ENCODE measurements at places on chromosomes 4 and X.
A peak's percentile ranks its signal among the peaks of the same experiment; 100 is the strongest.

DNA sequence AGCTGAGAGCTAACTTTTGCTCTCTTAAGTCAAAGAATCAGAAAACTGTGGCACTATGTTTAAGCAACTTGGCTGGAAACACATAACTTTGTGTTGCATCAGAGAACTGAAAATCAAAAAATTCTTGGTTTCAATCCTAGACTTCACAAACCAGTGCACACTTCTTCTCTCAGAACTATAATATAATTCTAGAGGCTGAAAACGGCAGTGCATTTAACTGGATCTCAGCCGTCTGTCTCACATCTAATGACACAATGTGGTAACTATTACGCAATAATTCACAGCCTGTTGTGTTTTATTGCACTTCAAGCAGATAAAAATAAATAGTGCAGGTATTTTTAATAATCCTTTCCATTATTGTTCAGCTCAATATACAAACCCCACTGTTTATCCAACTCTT, 260.6 kb upstream of the DIAPH2 start:
- DNase-seq = no peak

DNA sequence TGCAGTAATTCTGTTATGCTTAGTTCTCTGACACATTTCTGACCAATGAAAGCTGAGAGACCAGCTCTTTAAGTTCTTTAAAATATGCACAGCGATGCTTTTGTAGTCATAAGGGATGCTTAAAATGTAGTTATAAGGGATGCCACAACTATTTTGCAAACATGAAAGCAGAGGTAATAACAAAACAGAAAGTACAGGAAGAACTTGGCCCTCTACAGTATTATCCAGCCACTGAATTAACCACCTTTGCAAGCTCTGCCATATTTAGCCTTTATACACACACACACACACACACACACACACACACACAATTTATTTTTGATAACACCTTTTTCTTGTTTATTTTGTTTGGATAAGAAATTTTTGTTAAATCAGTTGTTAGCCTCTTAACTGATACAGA, 590.0 kb downstream of the FAT4 start:
- no peak for DNase-seq

DNA sequence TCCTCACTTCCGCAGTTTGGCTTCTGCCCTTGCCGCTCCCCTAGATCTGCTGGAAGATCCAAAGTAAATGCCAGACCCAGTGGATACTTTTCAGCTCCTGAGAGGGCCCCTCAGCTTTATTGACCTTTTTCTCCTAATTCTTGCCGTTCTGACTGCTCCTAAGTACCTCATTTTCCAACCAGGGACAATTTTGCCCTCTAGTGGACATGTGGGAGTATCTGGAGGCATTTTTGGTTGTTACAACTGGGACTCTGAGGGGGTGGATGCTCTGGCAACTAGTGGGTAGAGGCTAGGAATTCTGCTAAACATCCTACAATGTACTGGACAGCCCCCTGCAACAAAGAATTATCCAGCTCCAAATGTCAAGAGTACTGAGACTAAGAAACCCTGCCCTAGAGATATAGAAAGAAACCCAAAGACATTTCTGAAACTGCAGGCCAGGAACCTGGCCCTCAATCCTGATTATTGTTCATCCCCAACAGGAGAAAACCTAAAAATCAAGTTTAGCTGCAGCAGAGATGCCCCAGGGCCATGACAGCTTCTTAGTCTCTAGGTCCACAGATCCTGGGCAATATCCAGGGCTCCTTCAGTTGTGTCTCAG, 3.4 kb downstream of the TEX13B start:
- DNase-seq = no peak

DNA sequence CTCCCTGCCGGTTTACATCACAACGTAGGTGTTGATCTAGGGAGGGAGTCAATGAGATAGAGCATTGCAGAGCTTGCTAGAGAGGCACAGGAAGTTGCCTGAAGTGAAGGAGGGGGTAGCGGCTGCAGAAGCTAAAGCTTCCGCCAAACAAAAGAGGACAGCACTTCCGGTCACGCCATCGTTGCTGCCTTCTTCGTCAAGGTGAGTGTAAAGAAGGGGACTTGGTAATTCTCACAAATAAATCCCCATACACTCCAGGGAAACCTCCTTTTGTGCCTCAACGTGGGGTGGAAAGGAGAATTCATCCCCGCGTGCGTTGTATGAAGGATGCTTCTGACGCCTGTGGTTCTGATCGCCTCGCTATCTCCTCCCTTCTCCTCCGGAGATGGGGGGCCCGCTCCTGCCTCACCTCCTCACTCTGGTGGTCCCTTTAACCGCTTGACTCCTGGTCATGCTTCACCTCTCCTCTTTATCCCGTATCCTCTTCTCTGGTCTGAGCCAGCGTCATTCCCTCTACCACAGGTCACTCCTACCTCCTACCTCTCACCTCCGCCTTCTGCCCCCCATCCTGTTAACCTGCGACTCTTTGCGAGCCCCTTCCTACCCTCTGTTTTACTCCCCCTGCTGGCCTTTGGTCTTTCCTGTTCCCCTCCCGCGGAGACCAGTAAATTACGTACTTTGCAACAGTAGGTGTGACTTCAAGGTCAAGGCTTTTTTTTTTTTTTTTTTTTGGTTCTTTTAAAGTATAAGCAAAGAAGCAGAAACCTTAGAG, 59.9 kb downstream of the GSPT2 start:
- peak; percentile 44 for DNase-seq

DNA sequence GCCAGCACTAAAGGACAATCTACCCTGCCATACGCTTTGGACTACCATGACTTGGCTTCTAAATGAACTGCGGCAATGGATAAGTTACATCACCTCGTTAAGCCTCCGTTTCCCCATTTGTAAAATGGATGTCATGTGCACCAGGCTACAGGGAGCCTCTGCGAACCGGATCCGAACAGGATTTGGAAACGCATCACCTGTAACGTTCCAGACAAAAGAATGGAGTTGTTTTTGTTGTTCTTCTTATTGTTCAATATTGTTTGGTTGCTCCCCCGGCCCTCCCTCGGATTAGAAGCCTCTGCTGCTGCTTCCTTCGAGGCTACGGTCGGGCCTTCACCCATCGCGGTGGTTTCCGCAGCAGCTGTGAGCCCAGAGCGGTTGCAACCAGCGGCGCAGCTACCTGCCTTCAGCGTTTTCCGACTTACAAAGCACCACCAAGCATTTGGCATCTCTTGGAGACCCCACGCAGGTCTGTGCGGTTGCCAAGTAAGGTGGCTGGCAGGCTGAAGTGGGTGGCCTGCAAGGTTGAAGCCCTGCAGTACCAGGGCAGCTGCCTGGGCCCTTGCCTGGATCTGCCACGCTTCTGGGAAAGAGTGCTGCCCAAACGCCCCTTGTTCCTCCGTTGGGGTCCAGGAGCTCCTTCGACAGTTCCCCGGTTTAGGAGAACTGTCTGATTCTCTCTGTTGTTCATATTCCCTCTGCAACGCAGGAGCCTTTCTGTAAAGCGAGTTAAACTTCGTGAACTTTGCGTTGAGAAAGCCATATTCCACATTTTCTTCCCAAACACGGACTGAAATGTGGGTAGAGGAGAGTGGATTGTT, 7.1 kb downstream of the NKX3-2 start:
- DNase-seq = no peak

DNA sequence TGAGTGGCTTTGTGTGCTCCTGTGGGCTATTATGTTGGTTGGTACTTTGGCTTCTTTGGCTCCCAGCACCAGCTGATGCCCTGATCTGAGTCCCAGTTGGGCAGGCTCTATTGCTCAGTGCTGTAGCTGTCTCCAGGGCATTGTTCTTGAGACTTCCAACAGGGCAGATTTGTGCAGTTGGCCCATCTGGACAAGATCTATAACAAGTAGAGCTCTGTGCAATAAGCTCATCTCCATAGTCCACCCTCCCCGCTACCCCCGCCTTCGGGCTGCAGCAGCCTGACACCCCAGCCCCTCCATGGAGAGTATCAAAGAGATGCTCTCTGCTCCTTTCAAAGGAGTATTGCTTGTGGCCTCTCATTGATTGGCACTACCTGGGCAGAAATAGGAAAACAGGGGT, 5.8 kb upstream of the TMEM31 start:
- DNase-seq = no peak

DNA sequence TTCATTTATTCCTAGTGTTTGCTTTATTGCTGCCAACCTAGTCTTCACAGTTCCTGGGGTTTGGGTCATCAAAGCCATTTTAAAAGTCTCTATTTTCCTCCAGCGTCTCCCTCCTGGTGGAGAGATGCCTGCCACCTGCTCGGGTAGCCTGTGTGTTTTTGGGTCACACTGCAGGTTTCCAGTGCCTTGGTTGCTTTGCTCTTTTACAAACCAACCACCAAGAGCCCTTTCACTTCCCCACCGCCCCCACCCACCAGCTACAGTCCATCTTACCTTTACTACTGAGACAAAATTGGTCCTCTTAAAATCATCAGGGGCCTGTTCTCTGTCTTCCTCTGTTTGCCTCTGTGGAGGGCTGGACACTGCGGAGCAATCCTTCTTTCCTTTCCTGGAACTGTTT, 280.5 kb upstream of the GATB start:
- no peak for DNase-seq

- no peak for DNase-seq
Observed at GRCh38 chr4:156521631-156522030, 450.0 kb downstream of the PDGFC start.

DNA sequence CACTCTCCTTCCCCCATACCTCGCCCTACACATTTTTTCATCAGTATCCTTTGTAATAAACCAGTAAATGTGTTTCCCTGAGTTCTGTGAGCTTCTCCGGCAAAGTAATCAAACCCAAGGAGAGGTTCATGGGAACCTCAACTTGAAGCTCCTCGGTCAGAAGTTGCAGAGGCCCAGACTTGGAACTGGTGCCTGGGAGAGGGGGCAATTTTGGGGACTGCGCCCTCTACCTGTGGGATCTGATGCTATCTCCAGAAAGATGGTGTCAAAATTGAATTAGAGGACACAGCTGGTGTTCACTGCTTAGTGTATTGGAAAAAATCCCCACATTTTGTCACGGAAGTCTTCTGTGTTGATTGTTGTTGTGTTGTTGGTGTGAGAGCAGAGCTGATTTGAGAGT, 70.6 kb downstream of the ATP11C start:
- no peak for DNase-seq

GRCh38 chrX:25851141-25851540, 287.0 kb upstream of the MAGEB18 start:
- DNase-seq = no peak

- DNase-seq = no peak
Observed at GRCh38 chrX:2549876-2550275, 49.1 kb upstream of the DHRSX start.

- DNase-seq = no peak
Observed at GRCh38 chr4:94519925-94520789, 68.4 kb downstream of the PDLIM5 start.

DNA sequence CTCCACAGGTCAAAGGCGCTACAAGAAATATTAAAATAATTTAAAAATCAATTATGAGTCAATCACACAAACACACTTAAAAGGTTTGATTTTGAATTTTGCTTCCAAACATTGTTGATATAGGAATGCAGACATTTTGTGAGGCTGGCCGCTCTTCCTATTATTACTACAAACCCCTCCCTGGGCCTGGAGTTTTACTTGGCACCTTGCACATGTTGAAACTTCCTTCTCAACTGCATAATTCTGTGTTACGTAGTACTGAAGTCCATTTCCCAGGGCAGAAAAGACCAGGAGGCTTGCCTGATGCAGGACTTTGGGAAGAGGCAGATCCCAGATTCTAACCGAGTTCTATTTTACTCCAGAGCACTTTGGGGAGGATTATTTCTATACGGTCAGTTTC, 71.5 kb downstream of the CYTL1 start:
- no peak for DNase-seq

DNA sequence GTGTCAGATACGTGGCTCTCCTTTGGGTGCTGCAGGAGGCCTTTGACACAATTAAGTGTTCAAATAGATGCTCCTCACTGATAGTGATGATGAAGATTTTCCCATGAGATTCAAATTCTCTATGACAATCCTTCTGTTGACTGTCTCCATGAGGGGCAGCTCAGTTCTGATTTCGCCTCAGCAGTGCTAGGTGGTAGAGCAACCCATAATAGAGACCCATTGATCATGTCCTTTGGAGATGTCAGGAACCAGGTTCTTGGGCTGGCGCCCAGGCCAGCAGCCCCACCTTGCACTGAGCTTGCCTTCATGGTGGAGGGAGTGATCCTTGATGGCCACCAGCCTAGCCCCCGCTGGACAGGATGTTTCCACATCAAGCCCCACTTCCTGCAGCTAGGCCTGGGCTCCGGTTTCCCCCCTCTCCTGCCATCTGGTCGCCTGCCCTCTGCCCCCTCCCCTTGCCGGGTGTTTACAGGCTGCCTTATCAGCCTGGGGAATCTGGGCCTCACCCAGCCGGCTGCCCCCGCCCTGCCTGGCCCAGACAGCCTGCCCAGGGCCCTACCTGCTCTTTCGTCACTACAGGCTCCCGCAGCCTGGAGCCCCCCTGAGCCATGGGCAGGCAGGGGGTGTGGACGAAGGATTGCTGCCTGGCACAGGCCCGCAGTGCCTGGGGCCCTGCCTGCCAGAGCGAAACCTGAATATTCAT, 12.6 kb downstream of the ELF4 start:
- DNase-seq = no peak

GRCh38 chr4:102500696-102501446, at the start of gene NFKB1:
TSS of gene NFKB1 (plus strand) at chr4:102501359. CDS start at chr4:102525519, 24,160 bp downstream.
- peak; percentile 61 for DNase-seq

GRCh38 chr4:61408861-61409260, 208.7 kb downstream of the ADGRL3 start:
- no peak for DNase-seq

DNA sequence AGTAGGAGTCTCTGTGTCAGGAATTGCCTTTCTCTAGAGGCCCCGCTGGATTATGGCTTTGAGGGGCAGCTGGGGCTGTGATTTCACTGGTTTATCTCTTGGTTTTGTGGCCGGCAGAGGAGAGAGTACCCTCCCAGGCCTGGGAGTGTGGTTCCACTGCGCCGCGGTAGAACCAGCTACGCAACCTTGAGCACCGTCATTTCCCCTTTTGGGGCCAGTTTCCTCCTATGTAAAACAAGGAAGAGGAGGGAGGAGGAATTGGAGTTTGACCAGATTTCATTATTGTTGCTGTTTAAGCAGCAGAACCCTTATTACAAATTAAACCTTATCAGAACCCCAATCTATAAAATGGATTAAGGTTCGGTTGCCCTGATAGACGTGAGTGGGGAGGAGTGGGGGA, 4.4 kb downstream of the SOX3 start:
- no peak for DNase-seq

GRCh38 chr4:142129931-142130330, 493.5 kb downstream of the IL15 start:
- DNase-seq = no peak

DNA sequence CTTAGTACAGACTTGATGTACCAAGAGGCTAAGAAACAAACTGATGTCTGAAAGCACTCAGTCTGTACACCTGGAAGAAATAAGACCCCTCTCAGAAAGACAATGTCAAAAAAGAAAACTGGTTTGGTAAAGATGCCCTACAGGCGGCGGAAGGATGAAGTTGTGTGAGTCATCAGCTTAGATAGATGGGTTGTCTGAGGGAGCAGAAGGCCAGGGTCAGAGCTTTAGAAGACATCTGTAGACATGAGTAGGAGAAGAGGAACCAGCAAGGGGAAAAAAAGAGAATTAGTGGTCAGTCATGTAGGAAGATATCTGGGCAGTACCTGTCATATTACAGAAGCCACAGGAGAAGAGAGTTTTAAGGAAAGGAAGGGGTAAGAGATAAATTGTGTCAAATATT, 8.3 kb downstream of the SRPX2 start:
- no peak for DNase-seq

All from kidney glomerular epithelial cell (primary cell).